ENCODE measurements at places on chromosomes 7 and 10.

- DNase-seq = no peak
These were observed 704.0 kb upstream of the IGFBP3 start for GRCh38 chr7:46625032-46625431.

DNA sequence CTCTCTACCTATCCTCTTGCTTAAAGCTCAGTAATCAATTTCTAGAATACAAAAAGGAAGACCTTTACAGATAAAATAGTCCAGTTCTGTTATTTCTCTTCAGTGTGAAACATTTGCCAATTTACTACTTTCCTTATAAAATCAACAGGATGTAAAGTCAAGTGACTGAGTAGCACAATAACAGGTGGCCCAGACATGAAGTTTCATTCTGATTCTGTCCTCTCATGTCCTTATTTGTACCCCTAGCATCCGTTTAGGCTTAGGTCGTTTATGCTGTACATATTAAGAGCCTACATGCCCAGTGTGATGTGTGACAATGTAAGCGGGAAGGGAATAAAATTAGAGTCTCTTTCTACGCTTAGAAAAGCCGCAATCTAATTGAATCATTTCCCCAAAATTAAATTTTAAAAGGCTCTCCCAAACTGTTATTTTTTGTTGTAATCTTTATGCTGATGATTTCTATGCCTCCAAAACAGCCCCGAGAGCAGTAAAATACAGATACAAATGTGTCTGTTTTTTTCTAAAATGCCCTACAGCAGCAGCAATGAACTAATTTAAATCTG is 29.1 kb downstream of the EPC1 start:
- no peak for DNase-seq

DNA sequence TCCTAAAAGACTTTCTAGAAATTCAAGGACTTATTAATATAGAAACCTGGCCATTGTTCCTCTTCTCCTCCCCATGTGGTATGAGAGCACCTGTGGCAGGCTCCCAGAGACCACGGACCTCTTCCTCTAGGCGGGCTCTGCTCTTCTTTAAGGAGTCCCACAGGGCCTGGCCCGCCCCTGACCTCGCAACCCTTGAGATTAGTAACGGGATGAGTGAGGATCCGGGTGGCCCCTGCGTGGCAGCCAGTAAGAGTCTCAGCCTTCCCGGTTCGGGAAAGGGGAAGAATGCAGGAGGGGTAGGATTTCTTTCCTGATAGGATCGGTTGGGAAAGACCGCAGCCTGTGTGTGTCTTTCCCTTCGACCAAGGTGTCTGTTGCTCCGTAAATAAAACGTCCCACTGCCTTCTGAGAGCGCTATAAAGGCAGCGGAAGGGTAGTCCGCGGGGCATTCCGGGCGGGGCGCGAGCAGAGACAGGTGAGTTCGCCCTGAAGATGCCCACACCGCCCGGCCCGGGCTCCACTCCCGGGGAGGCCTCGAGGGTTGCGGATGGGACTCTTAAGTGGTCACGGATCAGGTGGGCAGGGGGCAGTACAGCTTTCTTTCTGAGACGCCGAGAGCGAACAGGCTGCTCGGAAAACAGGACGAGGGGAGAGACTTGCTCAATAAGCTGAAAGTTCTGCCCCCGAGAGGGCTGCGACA is at the start of gene SLC26A4:
Gene SLC26A4 (plus strand): TSS at position 448 of the 700 bp plus-strand sequence. CDS start 814 bp downstream, outside the sequence.
- DNase-seq = no peak

- no peak for DNase-seq
These were observed 11.0 kb downstream of the SVIL start for GRCh38 chr10:29623797-29624196.

DNA sequence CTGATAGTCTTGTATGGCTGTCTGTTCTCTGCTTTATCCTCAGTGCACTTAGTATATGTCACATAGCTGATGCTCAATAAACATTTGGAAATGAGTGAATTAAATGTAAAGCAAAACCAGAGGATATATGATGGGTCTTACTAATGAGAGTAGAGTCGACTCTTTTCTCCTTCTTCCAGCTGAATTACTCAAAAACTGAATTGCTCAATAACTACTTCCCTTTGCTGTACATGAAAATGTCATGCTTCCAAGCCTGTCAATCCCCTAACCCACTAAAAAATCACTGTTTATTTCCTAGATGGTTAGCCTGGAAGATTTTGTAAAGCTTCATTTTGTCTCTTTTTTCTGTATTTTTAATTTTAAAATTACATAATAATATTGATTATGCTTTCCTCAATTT is 88.0 kb downstream of the OR13A1 start:
- no peak for DNase-seq

DNA sequence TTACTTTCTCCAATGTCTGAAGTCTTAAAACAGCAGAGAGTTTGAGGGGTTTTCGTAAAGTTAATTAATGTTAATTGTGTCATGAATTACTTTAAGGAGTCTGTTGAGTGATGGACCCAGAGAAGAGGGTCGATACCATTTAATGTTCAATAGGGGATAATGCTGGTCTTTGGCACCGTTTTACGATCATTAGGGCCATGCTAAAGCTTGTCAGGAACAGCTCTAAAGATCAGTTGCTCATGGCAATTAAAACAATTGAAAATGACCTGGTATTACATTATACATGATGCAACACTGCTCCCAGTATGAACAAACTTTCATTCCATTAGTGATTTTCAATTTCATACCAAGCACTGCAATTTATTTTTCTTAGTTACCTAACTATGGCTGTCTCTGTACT is 296.9 kb downstream of the ETV1 start:
- DNase-seq = no peak
